Breast epithelium (tissue), 4 donors: ENCODE measurements at places on chromosomes 3 and 15. TPM values are rescaled to one million over a fixed set of nuclear protein-coding genes. Genes with fewer than 3 reads are reported as not detected.

- no peak for DNase-seq
- H3K27me3 ChIP-seq = no peaks in the 10 kb centered on the region
- H3K4me3 ChIP-seq = no peak overlapping the region
- no peaks in the 10 kb centered on the region for H3K36me3 ChIP-seq
Measured at GRCh38 chr15:51936105-51936478, 35.5 kb downstream of the LEO1 start.

Gene PPP1R14D
- 4.9 TPM for total RNA-seq

- DNase-seq = no peak
- no peak overlapping the region for H3K27ac ChIP-seq
- no peaks in the 10 kb centered on the region for H3K4me1 ChIP-seq
- no peaks in the 10 kb centered on the region for H3K36me3 ChIP-seq
Measured at GRCh38 chr3:53823956-53824657, 22.1 kb downstream of the CHDH start.

DNA sequence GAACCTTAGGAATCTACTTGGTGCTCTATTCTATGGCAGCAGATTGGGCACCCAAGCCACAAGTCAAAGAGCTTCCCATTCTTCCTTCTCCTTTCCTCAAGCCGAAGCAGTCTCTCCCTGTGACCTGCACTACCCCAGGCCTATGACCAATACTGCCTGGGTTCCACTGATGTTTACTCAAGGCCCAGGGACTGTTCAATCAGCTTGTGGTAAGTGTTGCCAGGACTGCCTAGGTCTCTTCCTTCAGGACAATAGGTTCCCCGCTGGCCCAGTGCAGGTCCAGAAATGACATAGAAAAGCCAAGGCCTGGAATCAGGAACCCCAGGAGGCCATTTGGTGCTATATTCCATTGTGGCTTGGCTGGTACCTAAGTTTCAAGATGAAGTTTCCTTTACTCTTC is 397.9 kb downstream of the ZIC4 start:
- H3K36me3 ChIP-seq = no peaks in the 10 kb centered on the region
- no peaks in the 10 kb centered on the region for H3K27me3 ChIP-seq
- H3K4me1 ChIP-seq = no peaks in the 10 kb centered on the region
- no peak overlapping the region for H3K4me3 ChIP-seq

GRCh38 chr15:27365456-27365855 is 394.5 kb downstream of the GABRG3 start:
- no peaks in the 10 kb centered on the region for H3K36me3 ChIP-seq
- no peaks in the 10 kb centered on the region for H3K27me3 ChIP-seq
- no peak for DNase-seq
- H3K4me3 ChIP-seq = no peak overlapping the region

DNA sequence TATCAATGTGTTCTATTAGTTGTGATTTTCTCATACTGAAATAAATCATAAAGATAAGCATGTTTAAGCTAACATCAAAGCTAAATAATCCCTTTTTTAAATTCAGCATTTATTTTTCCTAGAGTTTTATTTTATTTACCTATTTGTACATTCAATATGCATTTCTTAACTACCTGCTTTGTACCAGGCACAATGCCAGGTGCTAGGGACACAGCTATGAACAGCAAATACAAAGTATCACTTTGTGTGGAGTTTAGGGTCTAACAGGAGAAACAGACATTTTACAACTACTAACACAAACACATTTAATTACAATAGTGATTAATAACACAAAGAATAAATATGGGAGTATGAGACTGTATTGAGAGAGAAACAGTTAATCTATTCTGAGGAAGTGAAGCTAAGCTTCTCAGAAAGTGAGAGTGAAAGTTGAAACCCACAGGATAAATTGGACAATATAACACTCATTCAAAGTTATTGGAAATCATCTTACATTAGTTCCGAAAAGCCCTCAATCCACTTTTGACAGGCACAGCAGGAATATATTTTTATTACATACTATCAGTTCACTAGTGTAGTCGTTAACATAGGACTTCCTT is 159.6 kb downstream of the GBE1 start:
- H3K27ac ChIP-seq = no peak overlapping the region
- no peaks in the 10 kb centered on the region for H3K27me3 ChIP-seq
- no peak overlapping the region for H3K4me3 ChIP-seq

Gene TEX55
- total RNA-seq = not detected

Gene GOLGA8T
- total RNA-seq = 0.15 TPM
